CD4-positive, alpha-beta T cell treated with Interleukin-1 beta for 1 hour (primary cell): ENCODE measurements at places on chromosomes 11 and 22.
A peak's percentile ranks its signal among the peaks of the same experiment; 100 is the strongest.

GRCh38 chr22:47207387-47207786 is 444.9 kb downstream of the TBC1D22A start:
- DNase-seq = no peak

DNA sequence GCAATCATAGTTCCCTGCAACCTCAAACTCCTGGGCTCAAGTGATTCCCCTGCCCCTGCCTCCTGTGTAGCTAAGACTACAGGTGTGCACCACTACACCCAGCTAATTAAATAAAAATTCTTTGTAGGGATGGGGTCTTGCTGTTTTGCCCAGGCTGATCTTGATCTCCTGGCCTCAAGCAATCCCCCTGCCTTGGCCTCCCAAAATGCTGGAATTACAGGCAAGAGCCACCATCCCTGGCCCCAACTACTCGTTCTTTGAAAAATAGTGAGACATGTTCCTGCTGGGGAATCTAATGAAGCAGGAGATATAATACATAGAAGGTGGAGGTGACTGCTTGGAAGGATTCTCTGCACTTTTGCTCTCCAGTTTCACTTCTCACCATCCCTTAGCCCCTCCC is 40.1 kb upstream of the RFPL3 start:
- no peak for DNase-seq

DNA sequence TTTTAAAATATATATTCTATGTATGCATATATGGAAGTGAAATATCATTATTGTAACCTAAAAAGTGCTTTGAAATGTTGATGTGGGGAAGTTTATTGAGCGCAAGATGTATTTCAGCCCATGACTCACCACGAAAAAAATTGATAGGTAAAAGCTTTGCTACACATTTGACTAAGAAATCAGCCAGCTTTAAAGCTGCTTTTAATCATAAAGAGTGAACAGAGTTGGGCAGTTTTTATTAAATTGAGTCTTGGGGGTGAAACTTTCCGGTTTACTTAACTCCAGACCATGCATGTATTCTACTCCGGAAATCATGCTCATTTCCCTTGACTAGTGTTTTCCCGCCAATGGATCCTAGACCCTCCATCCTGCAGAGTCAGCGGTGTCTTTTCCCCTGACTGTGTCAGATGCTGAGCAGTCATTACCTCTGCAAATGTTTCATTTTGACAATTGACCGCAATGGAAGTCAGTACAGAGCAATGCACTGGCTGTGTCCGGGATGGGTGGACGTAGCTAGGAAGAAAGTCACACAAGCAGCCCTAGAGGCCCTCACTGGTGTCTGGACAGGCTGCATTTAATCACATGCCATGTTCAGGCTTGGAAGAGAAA is 47.2 kb upstream of the MPEG1 start:
- DNase-seq = no peak

GRCh38 chr11:61555051-61555969 is 25.6 kb downstream of the SYT7 start:
- DNase-seq = no peak

- no peak for DNase-seq
These were observed 266.2 kb upstream of the PLET1 start for GRCh38 chr11:112526699-112527416.

GRCh38 chr11:40125054-40125453 is 1334.4 kb downstream of the LRRC4C start:
- DNase-seq = no peak

GRCh38 chr11:59183771-59184170 is 11.8 kb downstream of the DTX4 start:
- DNase-seq = no peak

GRCh38 chr11:45304111-45304991 is 18.2 kb upstream of the SYT13 start:
- no peak for DNase-seq

GRCh38 chr11:67640021-67640757 is 626 bp upstream of the TBX10 start:
- peak; percentile 66 for DNase-seq

GRCh38 chr11:33984682-33985389 is 66.7 kb upstream of the CAPRIN1 start:
- no peak for DNase-seq

GRCh38 chr22:44658311-44658953 is 43.6 kb upstream of the PRR5 start:
- no peak for DNase-seq

- DNase-seq = no peak
These were observed 472.6 kb downstream of the BUD13 start for GRCh38 chr11:116300232-116300631.

DNA sequence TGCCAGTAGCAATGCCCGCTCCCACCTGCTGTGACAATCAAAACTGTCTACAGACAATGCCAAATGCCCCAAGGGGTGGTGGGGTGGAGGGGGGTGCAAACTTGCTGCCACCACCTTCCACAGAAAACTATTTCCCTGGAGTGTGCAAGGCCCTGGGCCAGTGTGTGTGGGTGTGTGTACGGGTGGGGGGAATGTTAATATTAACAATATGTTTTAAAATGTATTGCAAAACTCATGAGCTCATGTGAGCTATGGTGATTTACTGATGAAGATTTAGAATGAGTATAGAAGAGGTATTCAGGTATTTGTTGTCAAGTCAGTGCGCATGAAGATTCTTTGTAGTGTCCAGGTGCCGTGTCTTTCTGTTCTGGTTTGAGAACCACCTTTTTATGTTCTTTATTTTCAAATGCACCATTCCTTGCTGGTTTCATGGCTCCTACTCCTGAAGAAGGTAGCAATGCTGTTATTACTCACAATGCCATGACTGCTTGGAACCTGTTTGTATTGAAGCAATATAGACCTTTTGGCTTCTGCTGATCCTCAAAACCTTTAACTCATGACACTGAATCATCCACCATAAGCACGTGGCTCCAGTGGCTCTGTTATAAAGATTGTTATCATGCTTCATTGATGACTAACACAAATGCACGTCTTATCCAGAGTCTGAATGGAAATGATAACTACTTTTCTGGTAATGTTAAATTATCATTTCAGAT is 29.9 kb upstream of the AQP11 start:
- no peak for DNase-seq

GRCh38 chr11:35313066-35313759 is 106.1 kb downstream of the SLC1A2 start:
- no peak for DNase-seq

DNA sequence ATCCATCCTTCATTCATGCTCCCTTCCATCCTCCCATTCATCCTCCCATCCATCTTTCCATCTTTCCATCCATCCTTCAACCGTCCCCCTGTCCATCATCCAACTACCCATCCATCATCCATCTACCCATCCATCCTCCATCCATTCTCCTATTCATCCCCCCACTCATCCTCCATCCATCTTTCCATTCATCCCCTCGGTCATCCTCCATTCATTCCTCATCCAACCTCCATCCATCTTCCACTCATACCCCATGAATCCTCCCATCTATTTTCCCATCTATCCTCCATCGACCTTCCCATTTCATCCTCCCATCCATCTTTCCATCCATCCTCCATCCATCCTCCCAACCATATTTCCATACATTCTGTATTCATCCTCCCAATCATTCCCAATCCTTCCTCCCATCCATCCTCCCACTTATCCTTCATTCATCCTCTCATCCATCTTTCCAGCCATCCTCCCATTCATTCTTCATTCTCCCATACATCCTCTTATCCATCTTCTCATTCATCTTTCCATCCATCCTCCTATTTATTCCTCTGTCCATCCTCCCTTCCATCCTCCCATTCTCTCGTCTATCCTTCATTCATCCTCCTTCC is 29.9 kb downstream of the IGLL1 start:
- DNase-seq = no peak

DNA sequence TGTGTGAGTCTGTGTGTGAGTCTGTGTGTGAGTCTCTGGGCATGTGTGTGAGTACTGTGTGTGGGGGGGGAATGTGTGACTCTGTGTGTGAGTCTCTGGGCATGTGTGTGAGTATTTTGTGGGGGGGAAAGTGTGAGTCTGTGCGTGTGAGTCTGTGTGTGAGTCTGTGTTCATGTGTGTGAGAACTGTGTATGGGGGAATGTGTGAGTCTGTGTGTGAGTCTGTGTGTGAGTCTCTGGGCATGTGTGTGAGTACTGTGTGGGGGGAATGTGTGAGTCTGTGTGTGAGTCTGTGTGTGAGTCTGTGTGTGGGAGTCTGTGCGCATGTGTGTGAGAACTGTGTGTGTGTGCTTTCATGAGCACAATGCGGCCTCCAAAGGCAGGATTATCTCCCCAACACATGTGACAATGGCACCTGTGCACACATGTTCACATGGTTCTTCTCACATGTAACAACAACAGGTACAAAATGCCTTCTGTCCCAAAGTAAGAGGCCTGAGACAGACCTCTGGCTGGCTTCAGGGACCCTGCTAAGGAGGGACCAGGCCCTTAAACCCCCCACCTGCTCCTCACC is 1.6 kb downstream of the CD5 start:
- DNase-seq = no peak

DNA sequence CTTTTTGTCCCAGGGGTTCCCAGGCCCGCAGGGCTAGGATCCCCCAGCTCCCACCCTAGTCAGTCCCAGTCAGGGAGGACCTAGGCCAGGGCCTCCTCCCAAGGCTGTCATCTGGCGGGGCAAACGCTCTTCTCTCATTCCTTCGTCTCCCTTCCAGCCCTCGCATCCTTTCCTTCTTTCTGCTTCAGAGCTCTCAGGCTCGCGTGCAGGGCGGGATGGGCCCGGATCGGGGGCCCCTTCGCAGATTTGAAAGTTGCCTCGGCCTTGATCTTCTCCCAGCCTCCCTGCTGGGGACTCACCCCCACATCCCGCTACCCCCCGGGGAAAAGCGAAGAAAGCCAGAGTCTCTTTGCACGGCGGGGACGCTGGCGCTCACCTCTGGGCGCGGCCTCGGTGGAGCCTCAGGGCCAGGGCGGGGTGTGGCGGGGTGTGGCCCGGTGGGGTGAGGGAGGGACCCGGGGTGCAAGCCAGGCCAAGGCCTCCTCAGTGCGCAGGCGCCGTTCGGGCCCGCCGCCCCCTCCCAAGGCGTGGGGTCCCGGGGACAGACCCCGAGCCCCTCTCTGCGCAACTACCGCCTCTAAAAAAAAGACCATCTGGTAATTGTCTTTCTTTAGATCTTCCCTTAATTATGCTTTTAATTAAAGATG is 14.8 kb upstream of the PAX6 start:
- DNase-seq = no peak

- DNase-seq = no peak
These were observed 17.7 kb upstream of the NNMT start for GRCh38 chr11:114278342-114279065.

DNA sequence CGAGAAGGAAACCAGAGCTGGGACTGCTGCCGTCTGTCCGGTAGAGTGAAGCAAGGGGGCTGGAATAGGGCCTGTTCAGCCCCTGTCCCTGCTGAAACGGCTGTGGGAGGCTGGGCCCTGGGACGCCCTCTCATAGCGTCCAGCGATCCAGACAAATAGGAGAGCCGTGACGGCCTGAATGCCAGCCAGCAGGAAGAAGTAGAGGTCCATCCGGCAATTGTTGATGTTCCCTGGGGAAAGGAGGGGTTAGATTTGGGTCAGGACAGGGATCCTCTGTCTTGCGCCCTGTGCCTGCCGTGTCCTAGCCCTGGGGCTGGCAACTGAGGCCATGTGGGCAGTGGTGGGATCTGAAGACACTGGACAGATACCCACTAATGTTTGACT is 12.9 kb downstream of the TMEM132A start:
- no peak for DNase-seq

GRCh38 chr11:24312464-24313238 is 184.2 kb upstream of the LUZP2 start:
- DNase-seq = no peak

GRCh38 chr11:11786771-11787170 is 55.0 kb upstream of the USP47 start:
- no peak for DNase-seq

- DNase-seq = no peak
These were observed 15.0 kb downstream of the USH1C start for GRCh38 chr11:17528906-17529843.

DNA sequence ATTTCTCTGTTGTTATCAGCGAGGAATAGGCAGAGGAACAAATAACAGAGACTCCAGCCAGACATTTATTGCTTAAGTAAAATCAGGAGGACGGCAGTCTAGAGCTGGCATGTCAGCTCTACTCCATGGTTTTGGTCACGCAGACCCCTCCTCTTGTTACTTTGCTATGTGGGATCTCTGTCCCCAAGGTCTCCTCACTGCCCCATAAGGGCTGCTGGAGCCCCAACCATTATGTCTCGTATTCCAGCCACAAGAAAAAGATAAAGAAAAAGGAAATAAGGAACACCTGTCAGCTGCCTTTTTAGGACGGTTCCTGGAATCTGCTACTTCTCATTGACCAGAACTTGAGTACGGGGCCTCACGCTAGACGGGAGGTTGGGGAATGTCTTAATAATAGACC is 70.4 kb downstream of the ELFN2 start:
- no peak for DNase-seq

DNA sequence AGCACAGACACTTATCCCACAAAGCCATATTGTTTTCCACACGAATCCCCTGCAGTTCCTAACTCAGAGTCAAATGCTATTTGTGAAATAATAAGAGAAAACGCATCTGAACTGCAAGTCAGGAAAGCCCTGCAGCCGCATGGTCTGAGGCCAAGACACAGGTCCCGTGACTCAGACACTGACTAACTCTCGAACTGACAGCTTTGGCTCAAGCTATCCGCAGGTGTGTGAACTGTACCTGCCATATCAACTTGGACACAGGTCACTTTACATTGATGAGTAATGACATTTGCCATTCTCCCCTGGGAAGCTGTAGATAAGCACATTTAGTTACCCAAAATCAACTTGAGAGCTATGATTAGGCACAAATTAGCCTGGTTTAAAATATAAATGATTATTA is 34.9 kb upstream of the NFRKB start:
- DNase-seq = peak; percentile 21

DNA sequence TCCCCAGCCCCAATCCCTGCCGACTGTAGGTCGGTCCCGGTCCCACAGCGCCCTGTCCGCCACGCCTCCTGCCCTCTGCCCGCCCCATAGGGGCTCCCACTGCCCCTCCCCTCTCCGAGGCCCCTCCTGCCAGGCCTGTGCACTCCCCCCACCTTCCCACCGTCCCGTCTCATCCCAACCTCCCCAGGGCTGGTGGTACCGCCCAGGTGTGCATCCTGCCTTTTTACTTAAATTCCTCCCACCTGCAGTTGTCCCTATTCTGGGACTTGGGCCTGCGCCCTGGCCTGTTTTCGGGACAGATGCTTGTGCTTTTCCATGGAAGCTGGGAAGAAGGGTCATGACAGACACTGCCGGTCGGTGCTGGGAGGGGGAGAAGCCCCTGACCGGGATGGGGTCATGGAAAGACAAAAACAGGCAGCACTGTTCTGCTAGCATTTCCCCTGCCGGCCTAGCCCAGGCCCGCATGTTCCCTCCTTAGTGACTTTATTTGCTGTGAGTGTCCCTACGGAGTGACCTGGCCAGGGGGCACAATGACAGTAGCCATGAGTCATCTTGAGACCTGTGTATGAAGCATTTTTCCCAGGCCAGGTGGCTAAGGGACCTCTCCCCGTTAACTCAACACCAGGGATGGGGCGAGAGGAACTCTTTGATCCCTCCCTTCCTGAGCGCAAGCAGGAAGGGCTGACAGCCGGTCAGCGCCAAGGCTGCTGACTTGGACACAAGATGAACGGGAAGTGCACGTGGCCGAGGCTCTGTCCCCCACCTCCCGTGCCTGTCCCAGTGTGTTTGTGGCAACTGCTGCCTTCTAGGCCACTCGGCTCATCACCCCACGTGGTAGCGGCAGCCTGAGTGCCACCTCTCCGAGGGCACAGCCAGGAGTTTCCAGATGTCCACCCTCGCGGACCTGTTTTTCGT is 7.1 kb downstream of the TBX1 start:
- DNase-seq = no peak
